Stimulated activated CD4-positive, alpha-beta T cell treated with anti-CD3 and anti-CD28 coated beads, Interleukin-1b, Interleukin-23, amount 100 ng/mL, for 4 hours (primary cell): ENCODE measurements at places on chromosomes 7 and 10.

GRCh38 chr7:100166970-100167911, 1.2 kb downstream of the GAL3ST4 start:
- no peak for DNase-seq

DNA sequence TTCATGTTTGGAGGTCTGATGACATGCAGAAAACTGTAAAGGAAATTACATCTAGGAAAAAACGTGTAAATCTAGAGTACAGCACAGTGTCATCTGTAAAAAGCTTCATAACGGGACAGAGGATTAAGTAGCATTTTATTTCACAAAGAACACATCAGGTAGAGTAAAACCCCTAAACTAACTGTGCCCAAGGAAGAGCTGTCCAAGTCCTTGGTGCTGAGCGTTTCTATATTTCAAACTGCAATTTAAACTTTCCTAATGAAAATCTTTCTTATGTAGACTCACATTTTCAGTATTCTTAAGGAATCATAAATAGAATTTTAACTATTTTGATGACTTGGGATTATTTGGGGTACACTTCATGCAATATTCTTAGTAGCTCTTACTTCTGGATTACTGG, 646.2 kb downstream of the IPMK start:
- DNase-seq = no peak

DNA sequence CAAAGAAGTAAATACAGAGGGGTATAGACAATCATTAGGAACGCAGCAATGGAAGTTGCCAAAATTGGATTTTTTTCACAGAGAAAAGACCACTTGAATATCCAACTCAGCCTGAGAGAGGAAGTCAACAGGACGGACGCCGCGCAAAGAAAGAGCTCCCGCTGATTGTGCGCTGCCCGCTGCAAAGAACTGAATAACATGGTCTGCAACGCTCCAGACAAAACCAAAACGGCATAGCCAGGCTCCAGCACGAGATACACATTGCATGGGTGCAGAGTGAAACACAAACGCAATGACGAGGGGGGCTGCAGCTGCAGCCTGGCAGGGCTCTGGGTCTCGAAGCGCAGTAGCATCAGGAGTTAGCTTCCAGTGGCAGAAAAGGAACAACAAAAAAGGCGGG, 113.9 kb upstream of the MGMT start:
- DNase-seq = no peak

DNA sequence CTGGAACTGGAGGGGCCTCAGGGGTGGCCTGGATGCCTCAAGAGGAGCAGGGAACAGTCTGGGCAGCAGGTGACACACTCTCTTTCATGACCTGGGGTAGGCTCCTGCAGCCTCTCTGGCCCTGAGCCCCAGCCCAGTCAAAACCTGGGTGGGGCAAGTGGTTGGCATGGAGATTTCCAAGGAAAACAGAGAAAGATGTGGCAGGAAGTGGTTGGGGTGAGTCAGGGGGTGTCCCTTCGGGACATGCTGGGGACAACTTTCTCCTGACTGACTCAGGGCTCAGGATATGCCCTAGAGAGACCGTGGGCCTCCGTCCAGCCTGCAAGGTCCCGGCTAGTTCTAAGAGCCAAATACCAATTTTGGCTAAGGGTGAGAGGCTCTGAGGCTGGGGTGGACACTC, 2.9 kb downstream of the AQP1 start:
- no peak for DNase-seq

GRCh38 chr7:117654780-117655179, 175.0 kb downstream of the CFTR start:
- no peak for DNase-seq
